ENCODE measurements at places on chromosomes 5 and 9. TPM values are rescaled to one million over a fixed set of nuclear protein-coding genes. Genes with fewer than 3 reads are reported as not detected.

The PPP2R2B gene
- 8.8 TPM for total RNA-seq

The SPINK4 gene
- not detected for total RNA-seq

The FCN2 gene
- not detected for total RNA-seq

The PCDHA9 gene
- total RNA-seq: 0.21 TPM

The ARHGEF39 gene
- 34.0 TPM for total RNA-seq

The DEPDC1B gene
- 22.2 TPM for total RNA-seq

The CAPSL gene
- total RNA-seq: not detected

The BAAT gene
- total RNA-seq: 0.08 TPM

The SNX30 gene
- total RNA-seq: 6.9 TPM

The GPR150 gene
- total RNA-seq: 0.54 TPM

The INSL4 gene
- not detected for total RNA-seq

The NUDT12 gene
- total RNA-seq: 9.2 TPM

The NMRK1 gene
- 16.0 TPM for total RNA-seq

The IFNE gene
- 0.44 TPM for total RNA-seq

The TMEM232 gene
- total RNA-seq: 0.21 TPM

The FGD3 gene
- 0.80 TPM for total RNA-seq

The CFAP90 gene
- total RNA-seq: 0.69 TPM

The PCDHGA11 gene
- 0.39 TPM for total RNA-seq

The LRRC14B gene
- total RNA-seq: 0.82 TPM

The SERF1A gene
- 5.1 TPM for total RNA-seq

The HSPA9 gene
- total RNA-seq: 424 TPM

The CTXN3 gene
- total RNA-seq: not detected

The MARCOL gene
- not detected for total RNA-seq

The KIF12 gene
- 0.87 TPM for total RNA-seq

The HACD4 gene
- 0.13 TPM for total RNA-seq

The FOXD4L6 gene
- total RNA-seq: not detected

The OLFM1 gene
- 0.39 TPM for total RNA-seq

The PAEP gene
- total RNA-seq: not detected

The PAIP2 gene
- total RNA-seq: 79.4 TPM

The GLDC gene
- total RNA-seq: 4.0 TPM

The TRPM3 gene
- not detected for total RNA-seq

The GALT gene
- total RNA-seq: 42.5 TPM

The TLE4 gene
- total RNA-seq: 8.7 TPM

The SEMA5A gene
- total RNA-seq: 0.15 TPM
